ENCODE measurements at places on chromosomes 2 and 18.

GRCh38 chr2:217357886-217358620 is 498.2 kb upstream of the TNP1 start:
- DNase-seq: no peak

GRCh38 chr2:145975406-145975805 is 1455.5 kb upstream of the ZEB2 start:
- no peak for DNase-seq

- peak; percentile 44 for DNase-seq
These were observed 83.9 kb upstream of the EML6 start for GRCh38 chr2:54639609-54640008.

GRCh38 chr2:455913-456312 is 168.0 kb upstream of the ALKAL2 start:
- DNase-seq: no peak

- no peak for DNase-seq
These were observed 17.6 kb downstream of the PMAIP1 start for GRCh38 chr18:59917422-59917821.

DNA sequence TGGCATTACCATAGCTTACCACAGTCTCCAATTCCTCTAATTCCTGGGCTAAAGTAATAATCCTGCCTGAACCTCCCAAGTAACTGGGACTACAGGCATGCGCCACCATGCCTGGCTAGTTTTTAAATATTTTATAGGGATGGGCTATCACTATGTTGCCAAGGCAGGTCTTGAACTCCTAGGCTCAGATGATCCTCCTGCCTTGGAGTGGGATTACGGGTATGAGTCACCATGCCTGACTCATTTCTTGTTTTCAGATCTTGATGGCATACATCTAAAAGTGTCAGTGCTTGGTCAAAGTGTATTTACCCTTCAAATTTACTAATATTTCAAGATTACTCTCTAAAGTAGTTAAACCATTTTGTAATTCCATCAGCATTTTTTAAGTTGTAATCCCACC is 9.4 kb upstream of the SOCS6 start:
- peak; percentile 32 for DNase-seq

GRCh38 chr18:49739275-49739674 is 74.1 kb downstream of the ACAA2 start:
- DNase-seq: no peak

GRCh38 chr2:101972621-101973434 is 18.9 kb upstream of the IL1R2 start:
- peak; percentile 93 for DNase-seq

GRCh38 chr2:62999905-63000304 is 50.7 kb upstream of the OTX1 start:
- peak; percentile 54 for DNase-seq

- no peak for DNase-seq
These were observed 78.2 kb upstream of the MGAT4A start for GRCh38 chr2:98809116-98809515.

- DNase-seq: no peak
These were observed 202.8 kb upstream of the RND3 start for GRCh38 chr2:150690261-150690660.

GRCh38 chr2:205815673-205816072 is 133.4 kb downstream of the NRP2 start:
- DNase-seq: no peak

DNA sequence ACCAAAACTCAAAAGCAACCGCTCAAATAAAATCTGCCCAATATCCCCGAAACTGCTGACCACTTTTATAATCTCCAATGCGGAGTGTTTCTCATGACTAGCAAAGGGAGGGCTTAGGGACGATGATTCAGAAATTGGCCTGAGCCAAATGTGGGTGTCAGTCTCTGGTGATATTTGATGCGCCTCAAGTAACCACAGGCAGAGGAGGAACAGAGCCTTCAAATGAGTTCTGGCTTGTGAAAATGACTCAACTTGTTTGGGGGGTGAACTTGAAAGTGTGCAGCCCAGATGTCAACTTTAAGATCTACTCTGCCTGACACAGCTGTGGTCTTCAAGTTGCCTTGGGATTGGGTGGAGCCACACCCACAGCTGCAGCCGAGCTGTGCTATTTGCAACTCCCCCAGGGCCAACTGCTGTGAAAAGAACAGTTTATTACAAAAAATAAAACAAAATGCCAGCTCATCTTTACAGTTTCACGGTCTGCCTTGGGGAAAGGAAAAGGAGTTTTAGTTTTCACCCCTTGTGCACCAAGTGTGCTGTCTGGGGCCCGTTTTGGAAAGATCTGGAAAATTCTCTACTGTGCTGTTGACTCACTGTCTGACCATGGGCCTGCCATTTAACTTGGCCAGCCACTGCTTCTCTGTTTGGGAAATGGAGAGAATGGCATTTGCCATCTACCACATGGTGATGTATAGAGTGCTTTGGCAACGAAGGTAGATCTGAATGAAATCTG is 222.1 kb downstream of the MTX2 start:
- peak; percentile 99 for DNase-seq

DNA sequence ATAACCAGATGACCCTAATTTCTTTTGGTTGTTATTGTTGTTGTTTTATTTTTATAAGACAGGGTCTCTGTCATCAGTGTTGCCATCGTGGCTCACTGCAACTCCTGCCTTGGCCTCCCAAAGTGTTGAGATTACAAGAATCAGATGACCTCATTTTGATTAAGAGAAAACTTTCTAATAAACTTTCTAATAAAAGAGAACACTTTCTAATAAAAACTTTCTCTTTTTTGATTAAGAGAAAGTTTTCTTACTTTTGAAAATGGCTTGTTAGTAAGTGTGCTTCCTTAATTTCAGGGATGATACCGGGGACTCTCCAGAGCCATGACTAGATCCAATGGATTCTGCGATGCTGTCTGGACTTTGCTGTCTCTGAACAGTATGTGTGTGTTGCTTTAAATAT is 7.7 kb downstream of the CENPA start:
- DNase-seq: no peak

DNA sequence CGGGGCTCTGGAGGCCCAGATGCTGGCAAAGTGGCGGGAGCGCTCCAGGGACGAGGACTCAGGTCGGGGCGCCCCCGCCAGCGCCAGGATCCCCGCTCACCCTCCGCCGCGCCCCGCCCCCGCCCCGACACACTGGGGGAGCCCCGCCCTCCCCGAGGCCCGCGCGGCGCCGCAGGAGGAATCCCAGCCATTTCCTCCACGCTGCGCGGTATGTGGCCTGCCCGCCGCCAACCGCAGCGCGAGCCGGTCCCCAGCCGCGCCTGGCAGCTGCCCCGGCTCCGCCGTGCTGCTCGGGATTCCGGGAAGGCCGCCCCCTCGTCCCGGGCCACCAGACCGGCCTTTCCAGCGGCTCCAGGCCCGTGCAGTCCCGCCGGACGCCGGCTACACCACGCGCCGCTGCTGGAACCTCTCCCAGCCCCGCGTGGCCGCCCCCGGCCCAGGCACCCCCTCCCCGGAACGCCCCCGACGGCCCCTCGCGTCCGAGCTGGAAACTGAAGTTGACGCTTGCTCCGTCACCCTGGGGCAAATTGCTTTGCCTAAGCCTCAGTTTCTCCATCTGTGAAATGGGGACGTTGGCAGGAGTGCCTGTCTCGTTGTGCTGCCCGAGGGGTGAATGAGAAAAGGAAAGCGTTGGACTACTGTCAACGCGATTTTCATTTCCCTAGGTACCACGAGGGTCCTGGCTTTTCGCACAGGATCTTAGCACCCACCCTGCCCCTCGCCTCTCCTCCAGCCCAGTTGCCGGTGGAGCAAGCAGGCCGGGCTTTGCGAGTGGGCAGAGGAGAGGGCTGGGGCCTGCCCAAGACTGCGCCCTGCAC is 53.6 kb downstream of the PKDCC start:
- DNase-seq: peak; percentile 88

DNA sequence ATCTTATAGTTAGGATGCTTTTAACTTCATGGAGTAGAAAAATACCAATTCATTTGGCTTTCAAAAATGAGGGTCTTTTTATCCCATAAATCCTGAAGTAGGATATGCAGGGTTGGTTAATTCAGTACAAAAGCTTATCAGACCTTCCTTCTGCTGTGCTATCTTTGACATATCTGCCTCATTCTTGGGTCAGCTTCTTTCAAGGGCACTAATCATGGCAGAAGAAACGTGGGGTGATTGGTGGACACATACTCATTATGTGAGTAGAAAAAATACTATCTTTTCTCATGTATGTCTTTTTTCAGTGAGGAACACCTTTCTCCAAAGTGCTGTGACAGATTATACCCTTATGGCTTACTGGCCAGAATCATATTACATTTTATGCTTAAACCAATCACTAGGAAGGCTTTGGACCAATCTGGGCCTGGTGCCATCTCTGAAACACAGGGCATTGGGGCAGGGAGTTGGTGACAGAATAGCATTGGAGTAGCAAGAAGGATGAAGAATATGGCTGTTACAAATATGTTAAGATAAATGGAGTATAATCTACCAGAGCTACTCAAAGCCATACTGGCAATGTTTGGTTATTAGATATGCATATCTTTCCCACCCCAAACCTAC is 10.1 kb downstream of the UGP2 start:
- DNase-seq: no peak

DNA sequence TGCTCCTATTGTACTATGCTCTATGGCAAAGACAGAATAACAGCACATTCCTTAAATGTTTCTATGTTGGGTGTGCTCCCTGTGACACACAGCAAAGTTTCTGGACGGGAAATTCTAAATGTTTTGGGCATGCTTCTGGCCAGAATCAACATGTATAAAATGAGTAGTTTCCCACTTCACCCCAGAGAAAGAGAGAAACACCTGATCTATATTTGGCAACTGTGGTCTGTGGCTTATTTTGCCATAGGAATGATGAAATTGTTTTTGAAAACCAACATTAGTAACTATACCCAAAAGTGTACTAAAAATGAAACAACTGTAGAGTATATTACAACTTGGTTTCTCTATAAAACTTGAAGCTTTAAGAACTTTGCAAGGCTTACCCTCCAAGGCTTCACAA is 89.1 kb downstream of the RAD51AP2 start:
- DNase-seq: peak; percentile 88

DNA sequence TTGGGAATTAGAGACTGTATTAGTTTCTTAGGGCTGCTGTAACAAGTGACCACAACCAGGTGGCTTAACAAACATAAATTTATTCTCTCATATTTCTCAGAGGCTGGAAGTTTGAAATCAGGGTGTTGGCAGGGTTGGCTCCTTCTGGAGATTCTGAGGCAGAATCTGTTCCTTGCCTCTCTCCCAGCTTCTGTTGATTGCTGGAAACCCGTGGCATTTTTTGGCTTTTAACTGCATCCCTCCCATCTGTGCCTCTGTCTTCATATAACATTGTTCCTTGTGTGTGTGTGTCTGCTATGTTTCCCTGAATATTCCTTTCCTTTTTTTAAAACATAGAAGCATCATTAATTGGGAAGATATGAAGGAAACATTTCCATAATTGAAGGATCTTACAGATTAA is 448.1 kb upstream of the DCC start:
- no peak for DNase-seq

DNA sequence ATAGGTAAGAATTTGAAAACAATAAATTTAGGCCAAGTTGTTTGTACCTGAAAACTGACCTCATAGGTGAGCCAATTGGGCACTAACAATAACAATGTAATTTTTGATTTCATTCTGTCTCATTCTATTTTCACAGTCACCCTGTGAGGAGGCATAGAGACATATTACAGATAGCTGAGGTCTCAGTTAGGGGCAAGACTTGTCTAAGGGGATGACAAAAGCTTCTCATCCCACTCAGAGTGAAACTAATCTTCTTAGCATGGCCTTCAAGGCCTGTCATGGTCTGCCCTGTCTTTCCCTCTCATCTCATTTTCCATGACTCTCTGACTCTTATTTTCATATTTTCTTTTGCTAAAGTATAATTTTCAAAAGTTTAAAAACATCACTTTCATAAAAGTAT is 562.0 kb upstream of the TNP1 start:
- DNase-seq: no peak

DNA sequence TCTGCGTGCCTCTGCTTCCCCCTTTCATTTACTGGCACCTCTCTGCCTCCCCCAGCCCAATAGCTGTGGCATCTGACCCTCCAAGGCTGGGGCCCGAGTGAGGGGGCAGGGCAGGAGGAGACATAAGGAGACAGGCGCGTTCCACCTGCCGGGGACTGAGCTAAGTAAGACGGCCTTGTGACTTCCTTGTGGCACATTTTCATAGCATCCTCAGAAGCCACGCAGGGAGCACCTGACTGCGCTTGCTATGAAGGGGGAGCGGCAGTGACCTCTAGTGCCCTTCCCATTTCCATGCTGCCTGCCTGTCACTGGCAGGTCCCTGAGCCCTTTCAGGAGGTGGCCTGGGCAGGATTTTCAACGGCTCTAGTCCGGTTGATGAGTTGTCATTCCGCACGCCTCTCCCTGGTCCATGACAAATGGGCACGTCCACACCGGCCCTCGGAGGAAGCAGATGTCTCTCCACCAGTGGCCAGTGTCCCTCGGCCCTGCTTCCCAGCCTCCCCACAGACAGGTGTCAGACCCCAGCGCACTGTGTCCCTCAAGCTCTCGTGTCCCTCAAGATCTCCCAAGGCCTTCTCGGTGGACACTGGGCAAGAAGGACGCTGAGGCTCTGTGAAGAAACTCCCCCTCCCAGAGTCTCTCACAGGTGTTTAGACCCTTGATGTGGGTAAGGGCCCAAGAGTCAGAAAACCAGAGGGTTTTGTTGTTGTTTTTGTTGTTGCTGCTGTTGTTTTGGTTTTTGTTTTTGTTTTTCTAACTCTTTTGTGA is 42.7 kb downstream of the CYP26B1 start:
- no peak for DNase-seq

GRCh38 chr2:106953236-106953635 is 67.3 kb upstream of the ST6GAL2 start:
- DNase-seq: peak; percentile 91

GRCh38 chr2:152546230-152546837 is 170.9 kb downstream of the PRPF40A start:
- no peak for DNase-seq

- peak; percentile 62 for DNase-seq
These were observed 62.6 kb upstream of the ZNF397 start for GRCh38 chr18:35178260-35178659.

GRCh38 chr2:230447455-230448451 is 31.8 kb downstream of the SP100 start:
- DNase-seq: no peak

DNA sequence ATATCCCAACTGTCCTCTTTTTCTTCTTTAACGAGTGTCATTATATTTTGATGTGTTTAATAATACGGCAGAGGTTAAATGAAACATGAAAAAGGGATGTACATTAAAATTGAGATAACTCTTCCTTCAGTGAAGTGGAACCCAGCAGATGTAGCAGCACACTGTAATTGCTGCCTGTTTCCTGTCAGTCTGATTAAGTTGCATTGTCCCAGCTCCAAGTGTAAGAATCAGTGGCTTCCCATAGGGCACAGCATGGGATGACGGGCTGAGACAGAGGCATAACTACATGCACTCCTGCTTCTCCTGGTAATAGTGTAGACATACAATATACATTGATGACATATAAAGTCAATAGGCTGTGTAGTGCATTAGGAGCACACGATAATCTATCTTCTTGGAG is 175.8 kb upstream of the TCF4 start:
- peak; percentile 31 for DNase-seq

GRCh38 chr2:226002438-226002837 is 602.9 kb downstream of the NYAP2 start:
- peak; percentile 92 for DNase-seq

GRCh38 chr18:48139431-48140347 is 209.2 kb upstream of the SMAD2 start:
- DNase-seq: no peak
